ENCODE measurements at places on chromosomes 12 and 14.

DNA sequence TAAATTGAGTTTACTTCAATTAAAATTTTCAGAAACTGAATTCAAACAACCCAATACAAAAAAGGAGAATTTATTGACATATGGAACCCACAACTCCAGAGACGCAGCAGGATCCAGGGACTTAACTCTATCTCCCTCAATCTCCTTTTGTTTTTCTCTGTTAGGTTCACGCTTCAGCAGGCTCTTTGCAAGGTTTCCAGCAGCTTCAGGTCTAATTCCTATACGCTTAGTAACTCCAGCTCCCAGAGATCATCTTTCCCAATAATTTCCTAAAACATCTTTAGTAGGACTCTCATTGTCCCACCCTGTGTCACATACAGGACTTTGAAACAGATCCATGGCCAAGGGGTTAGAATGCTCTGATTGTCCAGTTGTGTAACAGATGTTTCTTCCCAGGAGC lies 175.2 kb downstream of the RMST start:
- DNase-seq, result no peak

GRCh38 chr12:47303207-47303606 lies 223.4 kb upstream of the AMIGO2 start:
- DNase-seq, result no peak

DNA sequence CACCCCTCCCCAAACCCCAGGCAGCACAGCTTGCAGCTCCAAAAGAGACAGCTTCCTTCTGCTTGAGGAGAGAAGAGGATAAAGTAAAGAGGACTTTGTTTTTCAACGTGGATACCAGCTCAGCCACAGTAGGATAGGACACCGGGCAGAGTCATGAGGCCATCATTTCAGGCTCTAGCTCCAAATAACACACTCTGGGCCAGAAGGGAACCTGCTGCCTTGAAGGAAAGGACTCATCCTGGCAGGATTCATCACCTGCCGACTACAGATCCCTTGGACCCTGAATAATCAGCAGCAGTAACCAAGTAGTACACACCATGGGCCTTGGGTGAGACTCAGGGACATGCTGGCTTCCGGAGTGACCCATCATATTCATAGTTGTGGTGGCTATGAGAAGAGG lies 10.4 kb upstream of the CKAP4 start:
- DNase-seq, result no peak

DNA sequence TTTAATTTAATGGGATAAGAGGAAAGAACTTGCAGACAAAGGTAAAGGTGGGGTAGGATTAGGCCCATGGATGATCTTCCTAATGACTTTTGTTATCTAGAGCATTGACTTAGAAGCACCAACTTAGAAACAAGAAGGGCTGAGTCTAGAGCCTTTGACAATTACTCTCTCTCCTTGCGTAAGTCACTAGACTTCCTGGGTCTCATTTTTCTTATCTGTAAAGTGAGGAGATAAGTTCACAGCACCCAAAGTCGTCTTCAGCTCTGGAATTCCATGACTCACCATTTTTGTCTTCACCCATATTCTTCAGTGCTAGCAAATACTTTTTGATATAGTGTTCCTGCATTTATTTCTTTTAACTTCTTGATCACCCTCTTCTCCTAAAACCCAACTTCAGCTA lies 75.7 kb downstream of the SSPN start:
- no peak for DNase-seq
